ENCODE measurements at places on chromosomes 5 and 9.
A peak's percentile ranks its signal among the peaks of the same experiment; 100 is the strongest.

- DNase-seq = no peak
Observed at GRCh38 chr5:173809014-173809413, 79.1 kb upstream of the CPEB4 start.

DNA sequence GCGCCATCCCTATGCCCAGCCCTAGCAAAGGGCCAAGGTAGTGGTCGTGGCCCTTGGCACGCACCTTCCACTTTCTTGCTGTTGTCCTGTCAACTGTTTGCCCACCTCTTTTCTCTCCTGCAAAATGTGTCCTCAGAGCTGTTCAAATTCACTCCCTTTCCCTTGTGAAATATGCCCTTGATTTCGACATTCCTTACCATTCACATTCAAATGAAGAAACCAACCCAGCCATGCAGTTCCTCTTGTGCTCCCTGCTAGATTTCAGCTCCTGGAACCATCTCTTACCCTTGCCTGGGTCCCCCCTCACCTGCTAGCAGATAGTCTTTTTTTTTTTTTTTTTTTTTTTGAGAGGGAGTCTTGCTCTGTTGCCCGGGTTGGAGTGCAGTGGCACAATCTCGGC is 19.6 kb upstream of the HRH2 start:
- no peak for DNase-seq

- DNase-seq = no peak
Observed at GRCh38 chr5:16493261-16493660, 27.7 kb upstream of the ZNF622 start.

DNA sequence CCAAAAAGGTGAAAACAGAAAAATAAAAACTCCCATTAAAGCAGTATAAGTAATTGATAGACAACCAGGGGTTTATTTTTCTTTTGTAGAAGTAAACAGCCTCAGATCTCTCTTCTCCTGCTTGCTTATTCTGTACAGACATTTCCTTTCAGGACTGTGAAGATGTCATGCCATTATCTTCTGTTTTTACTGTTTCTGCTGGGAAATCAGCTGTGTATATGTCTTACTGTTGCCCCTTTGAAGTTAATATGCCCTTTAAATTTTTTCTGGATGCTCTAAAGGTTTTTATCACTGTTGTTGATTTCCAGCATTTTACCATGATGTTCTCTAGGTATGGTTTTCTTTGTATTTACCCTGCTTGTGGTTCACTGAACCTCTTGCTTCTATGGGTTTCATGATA is 199.5 kb downstream of the NXNL2 start:
- DNase-seq = no peak

- DNase-seq = peak; percentile 48
Observed at GRCh38 chr9:96061293-96061987, 185.9 kb downstream of the ERCC6L2 start.

DNA sequence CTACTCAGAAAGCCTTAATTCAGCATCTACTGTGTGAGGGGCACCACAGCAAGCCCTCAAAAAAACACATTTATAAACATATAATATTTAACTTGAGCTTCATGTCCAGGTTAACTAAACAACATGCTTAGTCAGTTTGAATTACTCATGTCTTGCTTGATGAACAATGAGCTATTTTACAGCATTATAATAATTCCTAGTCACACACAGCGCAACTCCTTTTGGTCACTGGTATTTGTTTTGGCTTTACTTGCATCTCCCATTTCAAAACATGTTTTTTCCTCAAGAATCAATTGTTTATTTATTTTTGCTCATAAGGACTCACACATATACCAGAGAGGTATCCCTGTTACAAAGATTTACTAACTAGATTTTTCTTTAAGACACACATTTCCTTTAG is 616.7 kb upstream of the DAB2 start:
- no peak for DNase-seq

- DNase-seq = no peak
Observed at GRCh38 chr9:14179449-14179848, 134.5 kb downstream of the NFIB start.

DNA sequence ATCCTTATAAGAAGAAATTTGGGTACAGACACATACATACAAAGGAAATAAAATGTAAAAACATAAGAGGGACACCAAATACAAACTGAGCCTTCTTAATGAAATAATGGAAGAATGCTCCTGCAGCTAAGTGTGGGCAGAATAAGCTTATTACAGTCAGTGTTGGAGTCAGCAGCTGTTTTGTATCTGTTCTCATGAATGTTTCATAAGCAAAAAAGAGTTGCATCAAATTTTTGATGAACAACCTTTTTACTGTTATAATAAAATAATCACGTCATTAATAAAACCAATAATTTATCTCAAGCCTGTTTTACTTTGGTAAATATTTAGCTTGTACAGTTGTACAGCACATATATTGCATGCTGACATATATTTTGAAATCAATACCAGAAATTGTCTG is 545.6 kb downstream of the LRRC70 start:
- no peak for DNase-seq

- DNase-seq = no peak
Observed at GRCh38 chr5:175690025-175690424, 32.2 kb downstream of the HRH2 start.

DNA sequence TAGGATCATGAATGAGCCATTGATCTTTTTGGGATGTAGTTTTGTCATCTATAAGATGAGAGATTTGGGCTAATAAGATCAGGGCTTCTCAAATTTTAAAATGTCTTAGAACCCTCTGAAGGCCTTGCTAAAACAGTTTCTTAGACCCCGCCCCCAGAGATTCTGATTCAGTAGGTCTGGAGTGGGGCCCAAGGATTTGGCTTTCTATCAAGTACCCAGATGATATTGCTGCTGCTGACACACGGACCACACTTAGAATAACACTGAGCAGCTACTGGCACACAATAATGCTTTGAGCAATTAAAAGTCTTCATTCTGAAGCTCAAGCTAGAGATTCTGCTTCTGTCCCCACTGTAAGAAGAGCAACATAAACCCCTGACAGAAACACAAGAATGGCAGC is 216.7 kb downstream of the SMARCA2 start:
- no peak for DNase-seq

GRCh38 chr5:130104895-130105688 is 200.8 kb downstream of the CHSY3 start:
- DNase-seq = no peak

DNA sequence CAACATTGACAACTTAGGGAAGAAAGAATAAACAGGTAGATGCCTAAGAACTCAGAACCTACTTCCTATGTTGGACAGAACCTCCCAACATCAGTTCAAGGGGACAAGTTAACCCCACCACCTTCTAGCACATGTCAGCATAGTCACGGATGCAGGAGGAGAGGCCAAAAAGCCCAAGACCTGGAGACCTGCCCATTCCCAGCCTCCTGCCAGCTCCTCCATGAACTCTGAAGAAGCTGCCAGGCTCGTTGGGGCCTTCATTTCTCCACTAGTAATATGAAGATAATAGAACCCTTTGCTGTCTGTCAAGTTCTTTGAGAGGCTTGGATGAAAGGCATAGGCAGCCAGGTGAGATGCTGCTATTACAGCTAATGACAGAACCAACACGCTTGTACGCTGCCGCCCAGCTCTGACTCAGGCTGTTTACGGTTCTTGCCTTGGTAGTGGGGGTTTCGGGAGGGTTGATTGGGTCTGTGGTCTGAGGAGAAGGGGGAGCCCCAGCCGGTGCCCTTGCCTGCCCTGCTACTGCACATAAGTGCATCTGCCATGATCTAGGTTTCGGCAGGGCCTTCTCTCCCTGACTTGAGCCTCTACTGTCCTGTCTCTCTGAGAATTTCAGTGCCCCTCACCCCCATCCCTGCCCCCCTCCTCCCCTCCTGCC is 82.2 kb downstream of the NRG2 start:
- no peak for DNase-seq

DNA sequence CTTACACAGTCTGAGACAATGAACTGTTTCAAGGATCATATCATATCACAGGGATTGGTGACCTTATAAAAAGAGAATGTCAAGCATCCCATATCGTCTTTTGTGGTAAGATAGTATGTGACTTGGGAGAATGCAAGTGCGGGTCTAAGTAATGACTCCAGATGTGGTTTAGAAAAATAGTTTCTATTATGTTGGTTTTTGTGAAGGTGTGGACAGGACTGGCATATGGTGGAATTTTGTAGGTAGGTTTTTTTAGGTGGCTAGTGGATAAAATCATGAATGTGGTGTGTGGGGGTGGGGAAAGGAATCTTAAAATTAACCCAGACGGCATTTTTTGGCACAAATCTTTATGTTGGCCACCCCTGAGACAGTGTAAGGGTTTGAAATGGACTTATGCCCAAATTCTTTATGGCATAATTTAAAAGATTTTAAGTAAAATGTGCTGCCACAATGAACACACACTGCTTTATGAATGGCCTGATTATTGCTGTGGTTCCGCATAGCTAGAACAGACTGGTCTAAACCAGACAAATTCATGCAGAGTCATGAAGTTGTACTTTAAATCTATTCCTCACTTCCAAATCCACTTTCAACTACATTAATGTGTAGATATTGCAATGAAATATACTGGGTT is 204.8 kb upstream of the HAPLN1 start:
- no peak for DNase-seq

- DNase-seq = no peak
Observed at GRCh38 chr9:33676746-33677505, 118.4 kb upstream of the PRSS3 start.

GRCh38 chr9:111663301-111663823 is 2.0 kb downstream of the GNG10 start:
- no peak for DNase-seq

GRCh38 chr5:158718738-158719505 is 380.8 kb downstream of the EBF1 start:
- DNase-seq = no peak

- DNase-seq = no peak
Observed at GRCh38 chr5:59765446-59765845, 128.1 kb downstream of the PDE4D start.

DNA sequence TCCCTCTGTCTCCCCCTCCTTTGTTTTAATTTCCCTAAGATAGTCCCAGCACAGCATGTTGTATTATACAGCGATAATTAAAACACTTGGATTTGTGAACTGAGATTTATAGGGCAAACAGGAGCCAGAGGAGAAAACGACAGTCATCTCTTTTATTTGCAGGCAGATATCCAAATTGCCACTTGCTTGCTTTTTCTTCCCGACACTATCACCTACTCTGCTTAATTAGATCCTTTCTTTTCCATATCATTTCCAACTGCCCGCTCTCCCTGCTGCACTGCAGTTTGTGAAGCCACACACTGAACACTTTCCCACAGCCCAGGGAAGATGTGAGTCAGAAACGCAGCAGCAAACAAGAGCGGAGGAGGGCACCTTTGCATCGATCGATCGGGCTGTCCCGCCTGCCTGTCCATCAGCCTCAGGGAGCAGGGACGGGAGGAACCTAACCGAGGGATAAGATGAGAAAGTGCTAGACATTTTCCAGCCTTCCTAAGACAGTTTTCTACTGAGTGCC is 35.8 kb upstream of the SPRY4 start:
- DNase-seq = no peak

GRCh38 chr5:79845448-79846197 is 145.4 kb downstream of the MTX3 start:
- DNase-seq = no peak

DNA sequence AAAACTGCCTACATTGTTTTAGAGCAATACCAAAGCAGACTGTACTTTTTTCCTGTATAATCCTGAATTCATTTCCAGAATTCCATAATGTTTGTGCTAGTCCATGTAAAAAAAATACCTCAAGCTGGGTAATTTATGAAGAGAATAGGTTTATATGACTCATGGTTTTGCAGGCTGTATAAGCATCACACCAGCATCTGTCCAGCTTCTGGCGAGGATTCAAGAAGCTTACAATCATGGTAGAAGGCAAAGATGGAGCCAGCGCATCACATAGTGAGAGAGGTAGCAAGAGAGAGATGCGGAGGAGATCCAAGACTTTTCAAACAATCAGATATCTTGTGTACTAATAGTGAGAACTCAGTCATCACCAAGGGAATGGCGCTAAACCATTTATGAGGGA is 280.3 kb upstream of the CDH9 start:
- DNase-seq = no peak

DNA sequence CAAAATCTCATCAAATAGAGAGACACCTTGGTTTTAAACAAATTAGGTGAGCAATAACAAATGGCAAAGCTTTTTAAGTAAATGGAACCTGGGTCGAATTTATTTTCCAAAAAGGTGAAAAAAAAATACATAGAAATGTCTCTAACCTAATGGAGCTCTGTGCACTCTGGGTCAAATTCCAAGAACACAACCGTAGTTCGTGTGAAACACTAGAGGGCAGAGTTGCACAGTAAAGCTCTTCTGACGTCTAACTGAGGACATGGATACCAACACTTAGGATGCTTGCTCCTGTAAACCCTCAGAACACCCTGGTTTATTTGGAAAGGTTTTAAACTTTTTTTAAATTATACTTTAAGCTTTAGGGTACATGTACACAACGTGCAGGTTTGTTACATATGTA is 18.9 kb downstream of the MARCHF11 start:
- no peak for DNase-seq

Data from activated CD4-positive, alpha-beta T cell treated with anti-CD3 and anti-CD28 coated beads, Interleukin-2, amount 50 U/mL, for 24 hours (primary cell).